GM13976 (cell line): ENCODE measurements at places on chromosomes 7 and 10.

- no peak for DNase-seq
These were observed 23.6 kb upstream of the ZRANB1 start for GRCh38 chr10:124918191-124918830.

GRCh38 chr7:71430246-71430645 is 298.3 kb downstream of the GALNT17 start:
- DNase-seq: no peak

DNA sequence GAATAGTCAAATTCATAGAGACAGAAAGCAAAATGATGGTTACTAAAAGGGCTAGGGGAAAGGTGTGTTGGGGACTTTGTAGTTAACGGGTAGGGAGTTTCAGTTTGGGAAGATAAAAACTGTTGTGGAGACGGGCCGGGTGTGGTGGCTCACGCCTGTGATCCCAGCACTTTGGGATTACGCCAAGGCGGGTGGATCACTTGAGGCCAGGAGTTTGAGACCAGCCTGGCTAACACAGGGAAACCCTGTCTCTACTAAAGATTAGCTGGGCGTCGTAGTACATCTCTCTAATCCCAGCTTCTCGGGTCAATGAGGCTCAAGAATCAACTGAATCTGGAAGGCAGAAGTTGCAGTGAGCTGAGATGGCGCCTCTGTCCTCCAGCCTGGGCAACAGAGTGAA is 30.8 kb downstream of the KPNA7 start:
- no peak for DNase-seq

DNA sequence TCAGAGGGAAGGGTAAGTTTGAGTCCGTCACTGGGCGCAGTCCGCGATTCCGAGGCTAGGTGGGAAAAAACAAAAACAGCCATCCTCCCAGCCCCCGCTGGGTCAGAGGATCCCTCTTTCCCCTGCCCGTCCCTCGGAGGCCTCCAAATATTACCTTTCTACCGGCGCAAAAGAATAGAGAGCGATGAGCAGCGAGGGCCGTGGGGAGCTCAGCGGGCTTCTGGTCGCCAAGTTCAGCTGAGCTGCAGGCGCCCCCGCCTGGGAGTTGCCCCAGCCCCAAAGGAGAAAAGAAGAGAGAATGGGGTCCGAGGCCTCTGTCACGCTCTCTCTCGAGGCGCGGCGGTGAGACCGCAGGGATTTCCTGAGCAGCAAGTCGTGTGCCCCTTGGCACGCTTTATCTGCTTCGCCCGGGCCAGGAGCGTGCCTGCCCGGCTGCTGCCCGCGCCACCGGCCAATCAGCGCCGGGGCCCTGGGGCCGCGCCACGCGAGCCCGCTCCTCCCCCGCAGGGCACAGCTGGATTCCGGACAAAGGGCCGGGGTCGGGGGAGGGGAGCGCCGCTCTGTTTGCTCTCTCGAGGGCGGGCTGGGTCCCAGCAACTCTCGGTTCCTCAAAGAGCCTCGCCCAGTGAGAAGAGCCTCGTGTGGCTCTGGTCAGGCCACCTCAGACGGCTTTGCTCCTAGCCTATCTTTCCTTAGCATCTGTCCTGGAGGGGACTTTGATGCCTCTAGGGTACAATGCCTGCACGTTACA is at the start of gene NEUROG3:
Gene NEUROG3, minus strand, starts transcription at position 367 of the 751 bp plus-strand sequence. CDS start 379 bp downstream, outside the sequence.
- DNase-seq: peak; percentile 72

DNA sequence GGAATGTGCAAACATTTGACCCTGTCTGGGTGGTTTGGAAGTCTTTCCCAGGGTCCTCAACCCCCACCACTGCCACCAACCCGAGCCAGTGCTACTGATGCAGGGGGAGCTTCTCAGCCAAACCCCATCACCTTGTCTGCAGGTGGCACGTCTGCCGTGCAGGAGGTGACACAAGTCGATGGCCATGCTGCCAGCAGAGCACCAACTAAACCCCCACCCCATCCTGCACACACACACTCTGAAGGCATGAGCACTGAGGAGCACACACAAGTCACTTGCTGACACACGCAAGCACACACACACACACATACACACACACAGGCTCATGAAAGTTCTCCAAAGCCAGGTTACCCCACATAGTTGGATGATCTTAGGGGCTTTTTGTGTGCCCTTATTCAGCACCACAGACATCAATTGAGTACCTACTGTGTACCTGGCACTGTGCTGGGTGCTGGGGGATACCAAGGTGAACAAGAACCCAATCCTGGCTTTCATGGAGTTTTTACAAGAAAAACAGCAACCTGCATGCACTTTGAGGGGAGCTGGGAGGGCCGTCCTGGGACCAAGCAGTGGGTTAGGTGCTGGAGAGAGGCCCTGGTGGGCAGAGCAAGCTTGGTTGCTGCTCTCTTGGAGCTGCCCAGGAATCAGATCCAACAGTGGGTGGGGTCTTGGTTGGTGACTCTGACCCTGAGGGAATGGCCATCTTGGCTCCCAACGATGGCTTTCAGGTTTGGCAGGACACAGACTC is 118.8 kb downstream of the RGS10 start:
- no peak for DNase-seq

DNA sequence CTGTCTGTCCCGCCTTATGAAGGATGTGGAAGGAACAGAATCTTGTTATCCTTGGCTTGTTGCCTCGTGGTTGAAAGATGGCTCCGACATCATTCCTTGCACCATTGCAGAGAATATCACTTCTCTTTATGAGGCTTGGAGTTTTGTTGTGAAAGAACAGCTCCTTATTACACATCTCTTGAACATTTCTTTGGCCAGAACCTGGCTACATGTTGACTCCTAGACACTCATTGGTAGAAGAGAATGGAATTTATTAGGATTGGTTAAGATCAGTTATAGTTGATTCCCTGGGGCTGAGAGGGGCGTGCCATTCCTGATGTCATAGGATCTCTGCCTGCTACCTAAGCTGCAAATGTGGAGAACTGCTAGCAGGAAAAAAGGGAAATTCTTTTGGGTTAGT is 180.5 kb upstream of the CTBP2 start:
- DNase-seq: no peak
